ENCODE measurements at places on chromosomes 4 and X. TPM values are rescaled to one million over a fixed set of nuclear protein-coding genes. Genes with fewer than 3 reads are reported as not detected.

GRCh38 chrX:122421434-122422121, 762.5 kb upstream of the GRIA3 start:
- DNase-seq: no peak
- no peaks in the 10 kb centered on the region for H3K36me3 ChIP-seq
- H3K27me3 ChIP-seq: no peaks in the 10 kb centered on the region

SLC7A11 gene
- total RNA-seq: 1.3 TPM

ZFP42 gene
- total RNA-seq: not detected

DNA sequence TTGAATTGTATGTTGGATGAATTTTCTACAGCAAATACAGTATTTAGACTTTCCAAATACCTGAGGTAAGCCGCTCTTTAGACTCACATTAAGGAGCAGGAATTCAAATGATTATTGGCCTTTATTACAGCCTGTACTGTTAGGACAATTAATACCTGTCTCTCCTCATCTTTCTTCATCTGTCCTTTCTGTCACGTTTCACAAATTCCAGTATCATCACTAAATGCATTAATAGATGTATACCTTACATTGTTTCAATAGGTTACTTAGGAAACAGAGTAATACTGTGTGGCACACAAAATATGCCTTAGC, 1.2 kb downstream of the FAM241A start:
- H3K36me3 ChIP-seq: no peaks in the 10 kb centered on the region
- H3K27ac ChIP-seq: peak overlapping the region; percentile 90
- no peaks in the 10 kb centered on the region for H3K4me1 ChIP-seq
- H3K27me3 ChIP-seq: no peaks in the 10 kb centered on the region

KDR gene
- 40.6 TPM for total RNA-seq
